ENCODE measurements at places on chromosomes 12 and 14. TPM values are rescaled to one million over a fixed set of nuclear protein-coding genes. Genes with fewer than 3 reads are reported as not detected.

Gene CMKLR1
- not detected for total RNA-seq

Gene BCAT1
- total RNA-seq, result 146 TPM

Gene GOLT1B
- 67.2 TPM for total RNA-seq

Gene C12orf54
- not detected for total RNA-seq

Gene PPP2R5E
- 65.2 TPM for total RNA-seq

- DNase-seq, result no peak
- H3K36me3 ChIP-seq, result no peaks in the 10 kb centered on the region
- no peak overlapping the region for H3K27ac ChIP-seq
Measured at GRCh38 chr12:19855851-19856250, 416.6 kb downstream of the AEBP2 start.

DNA sequence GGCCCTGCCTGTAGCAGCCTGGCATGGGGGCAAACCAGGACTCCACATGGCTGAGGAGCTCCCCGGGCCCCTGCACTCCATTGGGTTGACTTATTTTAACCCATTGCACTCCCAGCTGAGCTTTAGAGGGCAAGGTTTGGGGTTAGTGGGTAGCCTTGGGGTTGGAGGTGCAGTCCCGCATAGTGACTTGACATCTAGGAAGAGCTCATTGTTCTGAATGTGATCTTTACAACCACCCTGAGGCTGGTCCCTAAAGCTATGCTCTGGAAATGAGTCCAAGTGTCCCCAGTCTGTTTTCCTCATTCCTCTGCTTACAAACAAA, 36.4 kb downstream of the NFKBIA start:
- no peaks in the 10 kb centered on the region for H3K36me3 ChIP-seq
- no peak overlapping the region for H3K27ac ChIP-seq
- peaks cover 15% of the 10 kb centered on the region for H3K4me1 ChIP-seq
- no peak overlapping the region for H3K4me3 ChIP-seq

- peaks cover 53% of the 10 kb centered on the region for H3K27me3 ChIP-seq
- H3K27ac ChIP-seq, result no peak overlapping the region
- peak; percentile 69 for DNase-seq
- peaks cover 4% of the 10 kb centered on the region for H3K4me1 ChIP-seq
- peak overlapping the region; percentile 67 for H3K4me3 ChIP-seq
- H3K36me3 ChIP-seq, result no peaks in the 10 kb centered on the region
Measured at GRCh38 chr14:104135904-104136471, 2.4 kb upstream of the KIF26A start.

DNA sequence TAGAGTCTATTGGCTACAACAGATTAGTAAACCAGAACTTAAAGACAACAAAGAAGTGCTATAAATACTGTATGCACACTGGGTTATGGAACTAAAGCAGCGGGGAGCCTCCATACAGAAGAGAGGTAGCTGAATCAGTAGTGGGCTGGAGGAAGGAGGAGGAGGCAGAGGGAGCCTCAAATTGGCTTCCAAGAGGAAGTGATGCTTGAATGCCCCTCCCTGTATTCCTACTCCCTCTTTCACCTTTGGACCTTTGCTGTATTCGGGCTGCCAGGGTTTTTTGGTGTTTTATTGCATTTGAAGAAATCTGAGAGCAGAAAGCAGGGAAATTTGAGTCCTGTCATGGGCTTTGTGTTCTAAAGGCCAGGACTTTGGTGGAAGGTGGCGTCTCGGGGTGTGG, 104.0 kb upstream of the PTPRB start:
- no peak overlapping the region for H3K27ac ChIP-seq
- H3K4me1 ChIP-seq, result no peaks in the 10 kb centered on the region
- no peak for DNase-seq
- H3K4me3 ChIP-seq, result no peak overlapping the region

GRCh38 chr12:4769073-4769472, 48.9 kb downstream of the GALNT8 start:
- H3K4me1 ChIP-seq, result no peaks in the 10 kb centered on the region
- no peak for DNase-seq
- H3K4me3 ChIP-seq, result no peak overlapping the region
- no peak overlapping the region for H3K27ac ChIP-seq
- H3K27me3 ChIP-seq, result no peaks in the 10 kb centered on the region

DNA sequence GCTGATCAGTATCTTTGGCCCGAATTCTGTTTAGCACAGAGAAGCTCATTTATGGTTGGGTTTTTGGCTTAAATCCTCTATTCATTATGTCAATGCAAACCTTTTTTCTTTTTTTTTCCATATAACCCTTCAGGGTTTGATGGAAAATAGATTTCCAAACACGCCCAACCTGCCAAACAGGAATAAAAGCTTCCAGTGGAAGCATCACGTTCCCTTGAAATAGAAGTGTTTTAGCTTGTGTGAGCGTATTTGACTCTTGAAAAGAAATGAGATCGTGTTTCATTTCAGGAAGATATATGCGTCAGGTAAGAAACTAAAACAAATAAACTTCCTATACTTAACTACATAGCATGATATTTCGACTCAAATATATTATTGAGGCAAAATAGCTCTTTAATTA, at the start of gene PIK3C2G:
PIK3C2G (plus strand) TSS at position 246 of the 400 bp plus-strand sequence. CDS start 20,564 bp downstream, outside the sequence.
- no peaks in the 10 kb centered on the region for H3K4me1 ChIP-seq
- no peak for DNase-seq
- H3K27ac ChIP-seq, result no peak within 1 kb of the TSS
- no peak within 1 kb of the TSS for H3K4me3 ChIP-seq

GRCh38 chr12:13169272-13169671, 27.3 kb upstream of the EMP1 start:
- H3K4me1 ChIP-seq, result no peaks in the 10 kb centered on the region
- no peak overlapping the region for H3K4me3 ChIP-seq
- H3K27ac ChIP-seq, result no peak overlapping the region

DNA sequence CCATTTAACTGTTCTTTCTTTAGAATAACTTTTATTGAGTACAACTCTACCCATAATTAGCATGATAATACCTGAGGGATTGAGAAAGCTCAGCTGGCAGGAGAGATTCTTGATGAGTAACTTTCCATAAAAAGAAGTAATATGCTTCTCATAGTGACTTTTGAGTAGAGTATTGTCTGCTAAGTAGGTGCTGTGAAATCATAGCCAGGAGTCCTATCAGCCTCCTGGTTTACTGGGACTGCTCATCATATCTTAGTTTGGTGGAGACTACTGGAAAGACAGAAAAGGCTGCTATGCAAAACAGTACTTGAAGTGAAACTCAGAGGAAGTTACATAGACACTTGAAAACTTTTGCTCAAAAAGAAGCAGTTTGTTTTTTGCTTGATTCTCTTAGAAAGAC, 113.3 kb upstream of the ATP2B1 start:
- no peaks in the 10 kb centered on the region for H3K27me3 ChIP-seq
- H3K4me1 ChIP-seq, result peaks cover 8% of the 10 kb centered on the region
- H3K36me3 ChIP-seq, result no peaks in the 10 kb centered on the region
- no peak overlapping the region for H3K27ac ChIP-seq
- no peak for DNase-seq
- no peak overlapping the region for H3K4me3 ChIP-seq

- H3K36me3 ChIP-seq, result no peaks in the 10 kb centered on the region
- DNase-seq, result peak; percentile 93
- no peaks in the 10 kb centered on the region for H3K27me3 ChIP-seq
- no peaks in the 10 kb centered on the region for H3K4me1 ChIP-seq
Measured at GRCh38 chr14:78836777-78837176, 666.6 kb downstream of the NRXN3 start.

- no peak overlapping the region for H3K4me3 ChIP-seq
- no peak overlapping the region for H3K27ac ChIP-seq
- no peak for DNase-seq
Measured at GRCh38 chr12:104568935-104569334, 112.2 kb downstream of the CHST11 start.

- H3K36me3 ChIP-seq, result no peaks in the 10 kb centered on the region
- no peak overlapping the region for H3K27ac ChIP-seq
- no peak overlapping the region for H3K4me3 ChIP-seq
Measured at GRCh38 chr12:52235001-52235764, 2.1 kb downstream of the KRT7 start.

GRCh38 chr14:103994535-103995184, 52.3 kb upstream of the RD3L start:
- no peak for DNase-seq
- H3K27ac ChIP-seq, result no peak overlapping the region
- no peaks in the 10 kb centered on the region for H3K27me3 ChIP-seq
- no peak overlapping the region for H3K4me3 ChIP-seq

DNA sequence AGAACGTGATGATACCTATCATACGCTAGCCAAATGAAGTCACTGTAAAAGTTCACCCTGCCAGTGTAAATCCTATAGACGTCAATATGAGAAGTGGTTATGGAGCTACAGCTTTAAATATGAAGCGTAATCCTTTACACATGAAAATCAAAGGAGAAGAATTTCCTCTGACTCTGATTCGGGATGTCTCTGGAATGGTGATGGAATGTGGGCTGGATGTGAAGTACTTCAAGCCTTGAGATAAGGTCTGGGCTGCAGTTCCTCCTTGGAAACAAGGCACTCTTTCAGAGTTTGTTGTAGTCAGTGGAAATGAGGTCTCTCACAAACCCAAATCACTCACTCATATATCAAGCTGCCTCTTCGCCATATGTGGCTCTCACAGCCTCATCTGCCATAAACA, 53.1 kb upstream of the NAP1L1 start:
- H3K4me3 ChIP-seq, result no peak overlapping the region
- DNase-seq, result no peak
- no peak overlapping the region for H3K27ac ChIP-seq
- H3K36me3 ChIP-seq, result no peaks in the 10 kb centered on the region

GRCh38 chr14:55180006-55180405, 11.4 kb downstream of the DLGAP5 start:
- H3K4me3 ChIP-seq, result no peak overlapping the region
- no peaks in the 10 kb centered on the region for H3K4me1 ChIP-seq
- peaks cover 81% of the 10 kb centered on the region for H3K36me3 ChIP-seq
- no peaks in the 10 kb centered on the region for H3K27me3 ChIP-seq
- no peak for DNase-seq

Data from endodermal cell (in vitro differentiated cells).